ENCODE measurements at places on chromosomes 4 and X. TPM values are rescaled to one million over a fixed set of nuclear protein-coding genes. Genes with fewer than 3 reads are reported as not detected.

DNA sequence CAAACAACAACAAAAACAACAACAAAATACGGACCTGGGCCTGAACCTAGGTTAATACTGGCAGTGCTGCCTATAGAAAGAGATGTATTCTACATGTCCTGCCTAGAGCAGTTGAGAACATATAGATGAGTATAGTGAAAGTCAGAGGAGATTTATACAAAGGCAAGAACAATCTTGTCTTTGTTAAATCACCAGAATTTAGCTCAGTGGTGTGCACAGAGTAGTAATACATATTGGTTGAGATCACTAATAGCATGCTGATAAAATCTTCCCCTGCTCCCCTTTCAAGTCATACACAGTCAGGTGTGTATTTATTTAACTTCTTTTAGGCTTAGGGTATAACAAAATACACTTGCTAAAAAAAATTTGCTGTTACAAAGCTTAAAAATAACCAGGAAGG, 247.8 kb downstream of the ADGRL3 start:
- no peak for DNase-seq

GRCh38 chrX:153909024-153909979, 4.8 kb downstream of the AVPR2 start:
- DNase-seq, result no peak

Gene USP17L24
- total RNA-seq, result not detected

Gene SYTL5
- 11.9 TPM for total RNA-seq

All from spinal cord (tissue), 10 donors.